ENCODE measurements at places on chromosomes 5 and 9. TPM values are rescaled to one million over a fixed set of nuclear protein-coding genes. Genes with fewer than 3 reads are reported as not detected.

ANKH gene
- 256 TPM for total RNA-seq

ZNF883 gene
- 3.6 TPM for total RNA-seq

DNA sequence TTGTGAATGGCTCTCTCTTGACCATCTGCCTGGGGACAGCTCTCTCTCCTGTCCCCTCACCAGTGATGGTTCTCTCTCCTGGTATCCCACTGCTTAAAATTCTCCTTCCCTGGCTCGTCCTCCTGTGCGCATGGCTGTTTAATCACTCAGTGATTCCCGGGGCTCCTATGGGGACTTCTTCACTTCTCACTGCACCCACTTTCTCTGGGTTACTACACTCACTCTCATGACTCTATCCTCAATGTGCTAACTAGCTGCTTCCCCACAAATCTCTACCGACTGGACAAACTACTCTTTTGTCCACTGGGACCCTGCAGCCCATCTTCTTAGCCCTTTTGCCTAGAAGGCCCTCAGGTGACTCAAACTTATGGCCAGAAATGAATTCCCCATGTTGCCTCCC lies 89.1 kb upstream of the TBC1D2 start:
- no peak overlapping the region for H3K27ac ChIP-seq
- DNase-seq, result no peak
- H3K4me1 ChIP-seq, result no peaks in the 10 kb centered on the region
- peaks cover 4% of the 10 kb centered on the region for H3K27me3 ChIP-seq
- no peaks in the 10 kb centered on the region for H3K36me3 ChIP-seq

DNA sequence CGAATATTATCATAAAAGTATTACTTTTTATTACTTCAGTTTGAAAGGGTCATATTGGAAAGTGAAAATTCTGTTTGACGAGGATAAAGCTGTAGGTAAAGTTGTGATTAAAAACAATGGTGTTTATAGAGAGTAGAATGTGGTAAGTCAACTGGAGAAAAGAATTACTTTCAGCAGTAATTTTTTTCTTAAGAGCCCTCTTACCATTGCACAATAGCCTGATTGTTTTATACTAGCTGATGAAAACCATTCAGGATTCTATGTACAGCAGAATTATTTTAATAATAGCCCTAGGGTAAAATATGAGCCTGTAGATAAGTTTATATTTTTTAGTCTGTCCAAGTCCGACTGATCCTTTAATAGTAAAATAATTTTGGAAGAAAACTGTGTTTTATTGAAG lies 16.6 kb downstream of the CDC42SE2 start:
- peak overlapping the region; percentile 15 for H3K4me3 ChIP-seq
- H3K36me3 ChIP-seq, result no peaks in the 10 kb centered on the region
- H3K4me1 ChIP-seq, result peaks cover 80% of the 10 kb centered on the region
- DNase-seq, result no peak
- no peaks in the 10 kb centered on the region for H3K27me3 ChIP-seq
- no peak overlapping the region for H3K27ac ChIP-seq

- no peak overlapping the region for H3K4me3 ChIP-seq
- peaks cover 10% of the 10 kb centered on the region for H3K36me3 ChIP-seq
- peaks cover 5% of the 10 kb centered on the region for H3K4me1 ChIP-seq
- H3K27ac ChIP-seq, result no peak overlapping the region
- no peaks in the 10 kb centered on the region for H3K27me3 ChIP-seq
- no peak for DNase-seq
Measured at GRCh38 chr5:116497631-116498030, 77.0 kb downstream of the SEMA6A start.

- DNase-seq, result no peak
- H3K4me3 ChIP-seq, result no peak overlapping the region
- H3K27me3 ChIP-seq, result no peaks in the 10 kb centered on the region
Measured at GRCh38 chr5:33840927-33841547, 50.8 kb downstream of the ADAMTS12 start.

DNA sequence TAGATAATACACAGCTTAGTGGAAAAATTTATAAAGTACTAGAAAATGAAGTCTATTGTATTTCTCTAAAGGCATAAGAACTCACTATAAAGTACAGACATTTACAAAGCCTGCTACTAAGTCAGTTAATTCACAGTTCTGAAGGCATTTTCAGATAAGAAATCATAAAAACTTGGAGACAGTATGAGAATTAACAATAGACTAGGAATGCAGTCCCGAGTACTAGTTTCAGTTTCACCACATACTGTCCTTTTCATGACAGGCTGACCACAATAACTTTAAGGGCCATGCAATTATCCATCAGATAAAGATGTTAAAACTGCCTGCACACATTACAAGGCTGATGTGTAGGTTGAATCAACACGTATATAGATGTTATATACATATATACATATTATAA lies 362.6 kb upstream of the SMC2 start:
- no peaks in the 10 kb centered on the region for H3K36me3 ChIP-seq
- no peak for DNase-seq
- no peaks in the 10 kb centered on the region for H3K27me3 ChIP-seq
- H3K27ac ChIP-seq, result no peak overlapping the region
- no peak overlapping the region for H3K4me3 ChIP-seq

GRCh38 chr5:143057580-143057999 lies 287.4 kb downstream of the ARHGAP26 start:
- no peaks in the 10 kb centered on the region for H3K36me3 ChIP-seq
- no peak for DNase-seq
- H3K27ac ChIP-seq, result peak overlapping the region; percentile 65
- no peak overlapping the region for H3K4me3 ChIP-seq

GRCh38 chr5:167797933-167798332 lies 493.5 kb upstream of the WWC1 start:
- no peak overlapping the region for H3K27ac ChIP-seq
- no peaks in the 10 kb centered on the region for H3K27me3 ChIP-seq
- no peak overlapping the region for H3K4me3 ChIP-seq
- no peaks in the 10 kb centered on the region for H3K4me1 ChIP-seq
- no peak for DNase-seq

SARDH gene
- total RNA-seq, result 0.74 TPM

SCGB3A2 gene
- not detected for total RNA-seq

DNA sequence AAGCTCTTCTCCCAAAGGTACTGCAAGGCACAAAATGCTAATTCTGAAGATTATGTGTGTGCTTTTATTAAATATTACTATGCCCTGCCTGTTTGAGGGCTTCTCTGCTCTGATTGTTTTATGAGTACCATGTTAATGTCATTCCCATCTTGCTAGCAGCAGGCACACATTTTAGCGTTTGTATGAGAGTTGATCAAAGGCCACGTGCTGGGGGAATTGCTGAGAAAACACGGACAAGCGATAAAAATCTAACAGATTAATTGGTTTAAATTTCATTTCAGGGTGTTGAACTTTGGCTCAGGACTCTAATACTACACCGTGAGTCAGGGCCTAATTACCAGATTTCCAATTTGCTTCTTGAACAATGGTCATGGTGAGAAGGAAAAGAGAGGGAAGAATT lies 298.4 kb downstream of the EBF1 start:
- no peaks in the 10 kb centered on the region for H3K27me3 ChIP-seq
- H3K4me3 ChIP-seq, result no peak overlapping the region
- H3K4me1 ChIP-seq, result peaks cover 39% of the 10 kb centered on the region
- DNase-seq, result no peak
- H3K27ac ChIP-seq, result no peak overlapping the region

DNA sequence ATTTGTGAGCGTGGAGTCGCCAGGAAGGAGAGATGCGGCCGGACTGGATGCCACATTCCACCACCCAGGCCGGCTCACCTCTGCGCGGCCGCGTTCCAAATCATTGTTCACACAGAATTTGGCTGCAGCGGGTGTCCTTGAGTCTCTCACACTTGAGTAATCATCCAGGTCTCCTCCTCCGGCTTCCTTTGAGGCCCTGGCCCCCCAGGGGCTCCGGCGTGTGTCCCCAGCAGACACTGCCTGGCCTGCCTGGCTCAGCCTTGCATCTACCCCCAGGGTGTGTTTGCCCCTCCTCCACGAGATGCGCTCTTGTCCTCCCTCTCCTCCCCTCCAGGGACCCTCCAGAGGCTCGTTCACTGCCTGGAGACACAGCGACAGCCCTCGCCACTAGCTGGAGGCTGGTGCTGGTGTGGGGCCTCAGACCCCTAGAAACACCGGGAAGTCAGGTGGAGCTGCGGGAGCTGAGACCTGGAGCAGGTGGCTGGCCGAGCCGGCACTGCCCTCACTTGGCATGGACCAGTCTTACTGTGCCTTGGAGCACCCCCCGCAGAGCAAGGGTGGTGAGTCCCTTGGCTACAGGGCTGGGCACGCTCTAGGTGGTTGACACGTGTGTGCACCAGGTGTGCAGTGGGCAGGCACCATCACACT lies 7.0 kb upstream of the SLC9A3 start:
- H3K4me3 ChIP-seq, result no peak overlapping the region
- no peaks in the 10 kb centered on the region for H3K4me1 ChIP-seq
- H3K36me3 ChIP-seq, result no peaks in the 10 kb centered on the region
- H3K27me3 ChIP-seq, result peaks cover 86% of the 10 kb centered on the region
- no peak overlapping the region for H3K27ac ChIP-seq

- no peak overlapping the region for H3K4me3 ChIP-seq
- no peaks in the 10 kb centered on the region for H3K4me1 ChIP-seq
- H3K36me3 ChIP-seq, result no peaks in the 10 kb centered on the region
- H3K27me3 ChIP-seq, result no peaks in the 10 kb centered on the region
- DNase-seq, result no peak
Measured at GRCh38 chr9:22433691-22434090, 12.9 kb upstream of the DMRTA1 start.

GCNT1 gene
- total RNA-seq, result 2.6 TPM

FOXD4 gene
- total RNA-seq, result 0.11 TPM

GRM6 gene
- total RNA-seq, result not detected

GRCh38 chr9:34072868-34073590 lies 24.3 kb upstream of the UBAP2 start:
- H3K36me3 ChIP-seq, result no peaks in the 10 kb centered on the region
- H3K27ac ChIP-seq, result no peak overlapping the region
- H3K27me3 ChIP-seq, result no peaks in the 10 kb centered on the region
- no peak for DNase-seq
- H3K4me1 ChIP-seq, result peaks cover 6% of the 10 kb centered on the region

RNF183 gene
- not detected for total RNA-seq

POLR3G gene
- 0.46 TPM for total RNA-seq

DIRAS2 gene
- 0.07 TPM for total RNA-seq

DNA sequence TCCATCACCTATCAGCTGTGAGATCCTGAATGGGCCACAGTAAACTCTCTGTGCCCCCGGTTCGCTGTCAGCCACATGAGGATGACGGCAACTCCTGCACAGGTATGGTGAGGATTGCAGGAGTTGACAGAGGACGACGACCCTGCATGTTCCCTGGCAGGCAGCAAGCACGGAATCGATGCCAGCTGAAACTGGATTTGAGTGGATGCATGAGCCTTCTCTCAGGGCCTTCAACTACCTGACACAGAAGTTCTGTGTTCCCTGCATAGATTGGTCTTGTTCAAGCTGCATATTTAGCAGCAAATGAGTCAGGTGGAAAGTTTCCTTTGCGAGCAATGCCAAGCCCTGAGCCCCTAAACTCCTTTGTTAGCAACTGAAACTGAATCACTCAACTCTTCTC lies 69.6 kb upstream of the PTCH1 start:
- no peaks in the 10 kb centered on the region for H3K27me3 ChIP-seq
- DNase-seq, result no peak
- H3K36me3 ChIP-seq, result no peaks in the 10 kb centered on the region

DNA sequence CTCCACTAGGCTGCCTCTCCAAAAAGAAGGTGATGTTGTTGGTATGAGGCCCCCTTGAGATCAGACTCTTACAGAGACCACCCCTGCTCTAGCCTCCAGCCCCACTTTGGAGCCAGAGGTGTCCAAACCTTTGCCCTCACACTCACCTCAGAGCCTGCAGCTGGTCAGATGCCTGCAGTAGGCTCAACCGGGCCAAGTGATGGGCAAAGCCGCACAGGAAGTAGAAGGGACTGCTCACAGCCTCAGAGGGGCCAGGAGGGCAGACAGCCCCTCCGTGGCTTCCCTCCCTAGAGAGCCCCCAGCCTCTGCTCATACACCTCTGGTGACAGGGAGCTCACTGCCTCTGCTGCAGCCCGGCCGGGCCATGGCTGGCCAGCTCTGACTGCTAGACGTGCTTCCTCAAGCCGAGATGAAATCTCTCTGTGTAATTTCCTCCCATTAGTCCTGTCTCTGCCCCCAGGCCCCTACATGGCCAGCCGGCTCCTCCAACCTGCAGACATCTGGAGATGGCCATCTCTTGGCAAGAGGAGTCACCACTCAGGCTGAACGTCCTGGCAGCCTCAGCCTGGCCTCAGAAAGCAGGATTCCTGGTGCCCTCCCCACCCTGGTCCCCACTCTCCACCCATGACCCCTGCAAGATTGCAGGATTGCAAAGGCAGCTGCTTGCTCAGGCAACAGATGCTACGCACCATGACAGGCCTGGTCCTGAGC lies 7.3 kb upstream of the TCF7 start:
- no peaks in the 10 kb centered on the region for H3K4me1 ChIP-seq
- H3K4me3 ChIP-seq, result no peak overlapping the region
- peaks cover 5% of the 10 kb centered on the region for H3K27me3 ChIP-seq
- no peak overlapping the region for H3K27ac ChIP-seq

MED27 gene
- 17.4 TPM for total RNA-seq

DNA sequence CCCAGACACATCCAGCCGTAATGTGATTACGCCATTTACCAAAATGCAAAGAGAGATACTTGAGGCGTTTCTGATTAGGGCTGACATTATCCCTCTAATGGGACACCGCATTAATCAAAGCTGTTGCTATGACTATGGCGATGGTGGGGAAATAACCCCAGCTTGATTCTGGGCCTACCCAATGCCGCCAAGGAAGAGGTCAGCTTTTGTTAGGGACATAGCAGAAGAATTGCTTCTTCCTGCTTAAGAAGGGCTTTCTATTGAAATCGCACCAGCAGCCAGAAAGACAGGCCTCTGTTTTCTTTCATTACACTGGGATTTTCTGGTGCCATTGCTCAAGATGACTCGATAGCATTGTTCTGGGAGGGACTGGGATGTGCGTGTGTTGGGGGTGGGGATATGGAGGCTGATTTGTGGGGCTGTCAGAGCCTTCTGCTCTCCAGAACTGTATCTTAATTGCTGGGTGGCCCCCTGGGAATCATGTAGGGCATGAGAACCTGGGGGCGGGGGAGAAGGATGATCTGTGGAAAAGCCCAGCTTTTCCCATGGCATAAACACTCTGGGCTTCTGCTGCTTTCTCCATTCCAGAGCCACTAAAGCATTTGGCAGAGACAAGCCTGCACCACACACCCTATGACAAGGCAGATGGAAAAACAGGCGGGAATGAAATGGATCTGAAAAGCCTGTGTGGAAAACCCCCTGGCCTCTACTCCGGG lies 106.5 kb upstream of the RAD23B start:
- peak overlapping the region; percentile 75 for H3K27ac ChIP-seq
- no peak for DNase-seq
- no peaks in the 10 kb centered on the region for H3K27me3 ChIP-seq

DNA sequence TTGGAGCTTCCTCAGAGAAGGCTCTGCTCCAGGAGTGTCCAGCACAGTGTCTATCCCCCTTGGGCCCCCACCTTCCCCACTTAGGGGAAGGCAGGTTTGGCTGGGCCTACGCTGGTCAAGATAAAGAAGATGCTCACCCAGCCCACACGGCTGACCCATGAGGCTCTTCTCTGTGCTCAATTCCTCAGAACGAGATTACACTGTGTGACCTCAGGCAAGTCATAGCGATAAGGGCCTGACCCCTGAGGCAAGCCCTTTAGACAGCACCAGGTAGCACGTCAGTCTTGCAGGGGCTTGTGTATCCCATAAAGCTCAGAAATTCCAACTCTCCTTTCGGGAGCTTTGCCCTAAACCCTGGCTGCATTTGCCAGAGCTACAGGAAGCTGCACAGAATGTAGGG lies 32.6 kb downstream of the CORO2A start:
- H3K4me1 ChIP-seq, result no peaks in the 10 kb centered on the region
- H3K27me3 ChIP-seq, result no peaks in the 10 kb centered on the region

GRCh38 chr9:91421128-91421765 lies 2.4 kb downstream of the NFIL3 start:
- H3K27me3 ChIP-seq, result no peaks in the 10 kb centered on the region
- DNase-seq, result peak; percentile 38
- H3K36me3 ChIP-seq, result no peaks in the 10 kb centered on the region
- H3K4me1 ChIP-seq, result peaks cover 79% of the 10 kb centered on the region

MAP1B gene
- 61.2 TPM for total RNA-seq

PCDHA4 gene
- total RNA-seq, result 0.08 TPM

All from heart right ventricle (tissue), 16 donors.